Epithelial cell of esophagus (primary cell): ENCODE measurements at places on chromosomes 1 and 21.
A peak's percentile ranks its signal among the peaks of the same experiment; 100 is the strongest.

DNA sequence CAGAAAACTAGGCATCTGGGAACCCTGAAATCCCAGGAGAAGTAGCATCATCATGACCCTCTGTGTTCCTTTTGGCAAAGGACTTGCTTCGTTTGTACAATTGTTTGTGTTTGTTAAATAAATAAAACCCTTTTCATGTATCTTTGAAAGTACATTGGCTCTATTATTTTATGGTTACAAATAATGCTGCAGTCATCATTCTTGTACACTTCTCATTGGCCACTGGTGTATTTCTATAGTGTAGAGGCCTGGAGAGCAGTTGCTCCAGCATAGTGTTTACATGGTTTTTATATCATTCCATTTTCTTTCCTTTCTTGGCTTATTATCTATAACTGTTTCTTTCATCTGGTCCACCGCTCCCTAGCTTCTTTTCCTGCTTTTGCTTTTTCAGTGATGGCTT, 253.3 kb downstream of the FAM72C start:
- DNase-seq = no peak

GRCh38 chr1:212712451-212713303, 13.0 kb upstream of the BATF3 start:
- DNase-seq = peak; percentile 66

DNA sequence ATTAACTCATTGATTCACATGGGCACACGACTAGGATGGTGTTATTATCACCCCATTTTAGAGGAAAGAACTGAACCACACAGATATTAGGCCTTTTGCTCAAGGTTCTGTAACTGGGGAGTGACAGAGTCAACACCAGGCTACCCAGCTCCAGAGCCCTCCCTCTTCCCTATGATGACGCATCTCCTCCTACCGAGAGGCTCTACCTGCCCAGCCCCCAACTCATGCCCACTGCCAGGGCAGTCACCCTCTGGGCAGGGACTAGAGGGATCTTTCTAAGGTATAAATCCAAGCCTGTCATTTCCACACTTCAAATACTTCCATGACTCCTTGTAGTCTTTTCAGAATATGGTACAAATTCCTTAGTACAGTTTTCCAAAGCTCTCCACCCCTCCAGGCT, 171.3 kb downstream of the GRIK3 start:
- no peak for DNase-seq

DNA sequence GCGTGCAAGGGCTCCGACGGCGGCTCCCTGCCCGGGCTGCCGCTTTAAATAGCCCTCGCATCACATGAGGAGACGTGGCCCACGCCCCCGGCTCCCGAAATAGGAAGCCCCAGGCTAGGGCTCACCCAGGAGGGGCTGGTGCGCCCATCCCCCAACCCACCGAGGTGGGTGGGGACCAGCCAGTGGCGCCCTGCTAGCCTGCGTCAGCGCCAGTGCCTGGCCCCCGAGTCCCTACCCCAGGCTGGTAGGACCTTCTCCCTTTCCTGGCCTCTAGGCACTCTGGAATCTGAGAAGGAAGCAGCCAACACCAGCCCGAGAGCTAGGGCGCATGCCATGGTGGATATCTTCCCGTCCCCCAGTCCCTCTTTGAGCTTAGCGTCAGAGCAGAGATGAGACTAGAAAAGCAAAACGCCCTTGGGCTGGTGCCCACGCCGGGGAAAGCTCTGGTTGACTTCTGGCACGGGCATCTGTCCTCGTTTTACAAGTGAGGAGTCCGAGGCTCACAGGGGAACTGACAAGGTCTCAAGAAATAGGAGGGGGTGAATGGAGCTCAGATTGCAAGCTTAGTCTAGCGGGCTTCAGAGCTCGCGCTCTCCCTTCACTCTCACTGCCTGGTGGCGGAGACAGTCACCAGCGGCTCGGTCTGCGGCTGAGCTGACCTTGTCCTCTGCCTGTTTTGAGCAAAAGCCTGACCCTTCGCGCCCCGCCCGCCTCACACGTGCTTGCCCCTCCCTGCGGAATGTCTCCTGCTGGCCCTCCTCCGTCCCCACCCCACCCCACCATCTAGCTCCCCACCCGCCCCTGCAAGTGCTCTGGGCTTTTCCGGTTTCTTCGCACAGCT, at the start of gene FABP3:
Gene FABP3 (minus strand): TSS at position 21 of the 841 bp plus-strand sequence. CDS start 62 bp downstream, outside the sequence.
- DNase-seq = peak; percentile 29

GRCh38 chr1:213925531-213926182, 62.1 kb upstream of the PROX1 start:
- DNase-seq = peak; percentile 22

DNA sequence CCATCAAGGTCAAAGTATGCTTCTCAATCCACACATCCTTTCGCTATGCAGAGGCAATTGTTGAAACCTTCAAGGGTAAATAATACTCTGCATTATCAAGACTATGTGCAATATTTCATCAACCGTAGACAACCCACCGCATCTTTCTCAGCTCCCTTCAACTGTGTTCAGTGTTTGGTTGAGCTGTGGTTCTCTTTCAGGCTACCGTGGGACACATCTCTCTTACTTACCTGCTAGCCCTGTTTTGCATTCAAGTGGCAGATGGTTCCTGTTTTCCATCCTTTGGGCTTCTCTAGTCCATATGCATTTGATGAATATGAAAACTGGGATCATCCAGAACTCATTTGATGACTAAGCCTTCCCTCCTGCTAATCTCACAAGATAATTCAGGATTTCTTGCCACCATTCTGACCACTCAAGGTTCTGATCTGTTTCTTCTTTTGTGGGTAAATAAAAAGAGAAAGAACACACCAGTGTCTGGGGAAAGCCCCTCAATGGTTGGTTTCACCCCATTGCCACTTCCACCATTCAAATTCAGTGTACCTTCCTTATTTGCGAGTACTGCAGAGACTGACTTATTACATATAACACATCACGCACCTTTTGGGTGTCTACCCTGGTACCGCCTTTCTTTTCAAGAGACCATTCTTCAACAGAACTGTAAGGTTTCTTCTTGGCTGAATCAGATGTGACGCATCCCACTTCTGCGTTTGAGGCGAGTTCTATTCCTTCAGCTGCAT, 61.7 kb downstream of the BACE2 start:
- no peak for DNase-seq

DNA sequence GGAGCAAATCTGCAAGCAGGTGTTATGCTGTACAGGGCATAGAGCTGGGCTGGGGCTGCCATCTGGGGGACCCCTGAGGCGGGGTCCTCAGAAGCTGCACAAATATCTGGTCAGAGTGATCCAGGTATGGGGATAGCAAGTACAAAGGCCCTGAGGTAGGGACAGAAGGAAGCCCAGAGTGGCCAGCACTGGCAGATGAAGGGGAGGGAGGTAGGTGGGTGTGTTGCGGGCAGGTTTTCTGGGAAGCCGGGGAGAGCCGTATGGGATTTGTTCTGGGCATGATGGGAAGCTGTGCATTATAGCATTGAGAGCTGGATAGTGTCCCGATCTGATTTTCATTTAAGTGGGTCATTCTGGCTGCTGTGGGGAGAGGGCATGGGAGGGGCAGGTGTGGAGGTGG, 102.7 kb downstream of the ARHGEF10L start:
- no peak for DNase-seq

DNA sequence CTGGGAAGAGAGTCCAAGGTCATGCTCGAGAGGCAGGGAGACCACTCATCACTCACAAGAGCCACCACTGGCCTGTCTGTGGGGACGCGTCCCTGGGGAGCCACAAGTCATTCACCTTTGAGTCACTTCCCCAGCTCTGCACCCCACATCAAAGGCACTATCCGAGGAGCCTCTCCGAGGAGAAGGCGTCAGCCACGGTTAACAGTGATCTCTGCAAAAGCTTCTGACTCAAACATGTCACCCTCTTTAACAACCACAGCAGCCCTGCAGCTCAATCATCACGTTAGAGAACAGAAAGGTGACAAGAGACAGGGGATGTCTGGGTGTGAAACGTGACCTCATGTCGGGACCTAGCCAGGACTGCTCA, 9.0 kb downstream of the LRRC47 start:
- no peak for DNase-seq

DNA sequence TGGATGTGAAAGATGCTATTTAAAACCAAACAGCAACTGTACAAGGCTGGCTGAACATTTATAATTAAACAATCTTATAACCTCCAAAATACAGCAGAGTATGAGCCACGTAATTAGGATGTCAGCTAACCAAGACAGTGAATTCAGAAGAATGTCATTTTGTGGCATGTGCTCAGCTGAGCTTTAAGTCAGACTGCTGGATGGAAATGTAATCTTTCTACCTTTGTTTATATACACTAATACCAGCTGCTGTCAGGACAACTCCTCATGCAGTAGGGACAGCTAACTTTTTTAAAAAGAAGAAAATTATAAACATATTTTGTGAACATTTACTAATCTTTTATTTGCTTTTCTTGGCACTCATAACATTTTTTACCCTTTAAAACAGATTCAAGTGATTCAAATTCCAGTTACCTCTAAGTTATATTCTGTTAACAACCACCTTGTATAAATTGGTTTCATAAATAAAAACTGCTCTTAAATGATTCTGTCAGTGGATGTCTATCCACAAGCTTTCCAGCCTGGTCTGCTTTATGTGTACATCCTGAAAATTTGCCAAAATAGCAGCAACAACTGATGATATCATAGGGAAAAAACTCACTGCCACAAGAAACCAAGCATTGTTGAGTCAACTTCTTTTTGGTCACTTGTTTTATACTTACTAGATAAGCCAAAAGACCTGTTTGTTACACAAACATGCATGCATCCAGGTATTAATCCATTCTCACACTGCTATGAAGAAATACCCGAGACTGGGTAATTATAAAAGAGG, 36.1 kb downstream of the DPH5 start:
- peak; percentile 77 for DNase-seq

DNA sequence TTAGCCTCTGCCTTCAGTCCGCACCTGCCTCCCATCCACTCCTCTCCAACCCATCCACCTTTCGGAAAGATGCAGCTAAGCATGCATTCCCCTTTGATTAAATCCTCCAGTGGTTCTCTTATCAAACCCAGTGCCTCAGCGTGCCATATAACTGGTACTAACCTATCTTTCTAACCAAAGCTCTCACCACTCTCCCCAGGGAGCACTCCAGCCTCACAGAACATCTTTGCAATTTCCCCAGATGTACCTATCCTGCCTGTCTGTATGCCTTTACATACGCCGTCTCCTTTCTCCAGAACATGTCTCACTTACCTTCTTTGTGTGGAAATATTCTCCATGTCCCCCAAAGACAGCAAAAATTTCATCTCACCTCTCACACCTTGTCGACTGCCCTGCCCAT, 80.0 kb downstream of the SLC25A24 start:
- no peak for DNase-seq

DNA sequence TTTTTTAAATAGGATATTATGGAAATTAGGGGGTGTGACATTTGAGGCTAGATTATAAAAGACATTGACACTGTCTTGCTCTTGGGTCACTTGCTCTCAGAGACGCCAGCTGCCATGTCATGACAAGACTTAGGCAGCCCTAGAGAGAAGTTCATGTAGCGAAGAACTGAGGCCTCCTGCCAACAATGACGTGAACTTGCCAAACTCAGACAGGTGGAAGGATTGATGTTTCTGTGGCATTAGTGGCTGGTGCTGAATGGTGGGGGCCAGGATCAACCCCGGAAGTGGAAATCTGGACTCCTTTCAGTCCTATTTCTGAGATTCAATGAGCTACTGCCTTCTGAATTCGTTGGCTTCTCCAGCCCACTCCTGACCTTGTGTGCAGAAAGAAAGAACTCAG, 14.7 kb downstream of the NCF2 start:
- DNase-seq = no peak

DNA sequence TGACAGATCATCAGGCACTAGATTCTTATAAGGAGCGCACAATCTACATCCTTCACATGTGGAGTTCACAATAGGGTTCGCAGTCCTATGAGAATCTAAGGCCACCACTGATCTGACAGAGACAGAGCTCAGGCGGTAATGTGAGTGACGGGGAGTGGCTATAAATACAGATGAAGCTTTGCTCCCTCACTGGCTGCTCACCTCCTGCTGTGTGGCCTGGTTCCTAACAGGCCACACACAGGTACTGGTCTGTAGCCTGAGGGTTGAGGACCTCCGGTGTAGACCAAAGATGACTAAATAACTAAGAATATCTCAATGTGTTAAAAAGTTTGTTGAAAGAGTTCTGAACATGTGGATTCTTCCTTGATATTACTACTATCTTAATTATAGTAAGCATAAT, 56.2 kb upstream of the ADAM30 start:
- DNase-seq = no peak
